ENCODE measurements at places on chromosomes 4 and X. TPM values are rescaled to one million over a fixed set of nuclear protein-coding genes. Genes with fewer than 3 reads are reported as not detected.
A peak's percentile ranks its signal among the peaks of the same experiment; 100 is the strongest.

SSX2 gene
- 0.39 TPM for total RNA-seq

GRCh38 chr4:123838474-123838873 is 441.9 kb downstream of the SPRY1 start:
- H3K4me1 ChIP-seq: peaks cover 16% of the 10 kb centered on the region
- no peaks in the 10 kb centered on the region for H3K27me3 ChIP-seq
- H3K4me3 ChIP-seq: no peak overlapping the region
- no peaks in the 10 kb centered on the region for H3K36me3 ChIP-seq
- no peak overlapping the region for H3K27ac ChIP-seq

MAGEC3 gene
- not detected for total RNA-seq

CTAG1B gene
- total RNA-seq: not detected

- no peak for DNase-seq
- H3K27me3 ChIP-seq: no peaks in the 10 kb centered on the region
- no peak overlapping the region for H3K4me3 ChIP-seq
- H3K36me3 ChIP-seq: no peaks in the 10 kb centered on the region
- no peak overlapping the region for H3K27ac ChIP-seq
- H3K4me1 ChIP-seq: no peaks in the 10 kb centered on the region
Observed at GRCh38 chr4:85725721-85726170, 250.8 kb downstream of the ARHGAP24 start.

GRCh38 chr4:53601251-53601764 is 10.0 kb upstream of the LNX1 start:
- H3K4me3 ChIP-seq: no peak overlapping the region
- DNase-seq: peak; percentile 83
- peaks cover 2% of the 10 kb centered on the region for H3K4me1 ChIP-seq
- no peak overlapping the region for H3K27ac ChIP-seq

HSFX3 gene
- not detected for total RNA-seq

GRCh38 chr4:108794136-108794535 is 31.3 kb upstream of the ETNPPL start:
- no peaks in the 10 kb centered on the region for H3K4me1 ChIP-seq
- H3K27me3 ChIP-seq: no peaks in the 10 kb centered on the region
- no peak overlapping the region for H3K4me3 ChIP-seq
- no peak for DNase-seq
- H3K27ac ChIP-seq: no peak overlapping the region

- DNase-seq: no peak
- H3K4me1 ChIP-seq: no peaks in the 10 kb centered on the region
- H3K36me3 ChIP-seq: no peaks in the 10 kb centered on the region
- H3K27me3 ChIP-seq: no peaks in the 10 kb centered on the region
- no peak overlapping the region for H3K27ac ChIP-seq
Observed at GRCh38 chr4:5976921-5977320, 41.3 kb downstream of the C4orf50 start.

DNA sequence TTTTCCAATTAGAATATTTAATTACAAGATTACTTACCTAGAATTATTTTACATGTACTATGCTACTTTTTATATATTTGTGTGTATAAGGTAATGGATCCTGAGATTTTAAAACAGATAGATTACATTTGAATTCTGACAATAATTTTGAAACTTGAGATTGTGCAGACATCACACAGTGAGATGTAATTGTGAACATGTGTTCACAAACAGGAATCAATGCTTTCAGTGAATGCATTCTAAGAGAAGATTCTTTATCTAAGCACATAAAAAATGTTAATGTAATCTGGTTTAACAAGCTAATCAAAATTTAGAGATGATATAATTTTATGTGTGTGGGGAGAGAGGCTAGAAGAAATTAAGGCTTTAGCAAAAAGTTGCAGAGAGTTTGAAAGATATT is 1925.5 kb downstream of the ARAP2 start:
- H3K27ac ChIP-seq: no peak overlapping the region
- H3K27me3 ChIP-seq: no peaks in the 10 kb centered on the region
- H3K36me3 ChIP-seq: no peaks in the 10 kb centered on the region
- H3K4me3 ChIP-seq: no peak overlapping the region

ARX gene
- not detected for total RNA-seq

- peak; percentile 7 for DNase-seq
- H3K4me1 ChIP-seq: peaks cover 34% of the 10 kb centered on the region
- 0 out of 2 replicates have a peak overlapping the region, but pooled peaks have one; percentile 50 for H3K27ac ChIP-seq
- no peaks in the 10 kb centered on the region for H3K36me3 ChIP-seq
- no peak overlapping the region for H3K4me3 ChIP-seq
- no peaks in the 10 kb centered on the region for H3K27me3 ChIP-seq
Observed at GRCh38 chrX:70171624-70172023, 5.7 kb upstream of the DGAT2L6 start.

DNA sequence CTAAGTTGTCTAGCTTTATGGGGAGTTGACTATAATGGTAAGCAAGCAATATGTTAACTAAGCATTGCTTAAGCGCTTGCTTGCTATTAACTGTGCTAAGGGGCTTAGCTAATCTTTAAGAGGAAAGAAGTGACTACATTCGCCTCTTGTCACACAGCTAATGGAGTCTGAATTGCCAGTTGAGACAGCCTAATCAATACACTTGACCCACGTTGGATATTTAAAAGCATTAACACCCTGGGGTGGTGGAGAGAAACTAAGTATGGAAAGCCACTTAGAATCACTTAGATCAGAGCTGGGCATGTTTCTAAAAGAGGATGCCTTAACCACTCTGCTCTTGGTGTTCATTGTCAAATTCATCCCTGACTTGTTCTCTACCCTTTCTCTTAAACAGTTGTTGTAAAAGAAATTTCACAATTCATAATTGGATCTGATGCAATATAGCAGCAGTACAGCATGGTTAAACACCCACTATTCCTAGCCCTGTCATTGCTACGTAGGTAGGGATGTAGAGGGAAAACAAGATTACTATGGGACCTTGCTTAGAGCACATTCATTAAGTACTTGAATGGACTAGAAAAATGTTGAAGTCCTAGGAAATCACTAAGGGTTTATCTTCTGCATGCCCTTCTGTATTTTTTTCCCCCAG is 3.5 kb downstream of the ZAR1 start:
- H3K27ac ChIP-seq: no peak overlapping the region
- no peak for DNase-seq
- peaks cover 15% of the 10 kb centered on the region for H3K4me1 ChIP-seq
- H3K36me3 ChIP-seq: no peaks in the 10 kb centered on the region
- H3K27me3 ChIP-seq: peaks cover 54% of the 10 kb centered on the region

PPA2 gene
- 50.3 TPM for total RNA-seq

DNA sequence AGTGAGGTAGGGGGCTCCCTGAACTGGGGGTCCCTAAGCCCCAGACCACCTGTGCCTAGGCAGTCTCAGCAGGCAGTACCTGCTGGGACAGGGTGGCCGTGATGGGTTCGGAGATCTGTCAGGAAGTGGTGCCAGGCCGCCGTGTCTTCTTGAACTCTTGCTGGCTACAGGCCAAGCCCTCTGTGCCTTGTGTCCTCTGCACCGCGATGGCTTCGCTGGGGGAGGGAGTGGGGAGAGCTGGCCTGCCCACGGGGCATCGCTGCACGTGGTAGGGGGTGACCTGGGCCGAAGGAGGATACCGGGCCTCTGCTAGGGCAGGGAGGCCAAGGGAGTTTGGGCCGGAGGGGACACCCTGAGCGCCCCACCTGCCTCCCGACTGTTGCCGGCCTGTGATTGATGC is 96.7 kb upstream of the NKX1-1 start:
- no peaks in the 10 kb centered on the region for H3K27me3 ChIP-seq
- no peak overlapping the region for H3K27ac ChIP-seq
- H3K36me3 ChIP-seq: no peaks in the 10 kb centered on the region
- DNase-seq: no peak

Measured in GM23338 (cell line).